Stimulated activated memory B cell treated with anti-CD40 and anti-IgM and Interleukin-4, amounts not matched to agents 10 μg/mL and 1 μg/mL and 100 μg/mL, for 72 hours (primary cell): ENCODE measurements at places on chromosomes 6 and 20.

GRCh38 chr6:150525300-150525699, 74.4 kb upstream of the PLEKHG1 start:
- ATAC-seq, result no peak

DNA sequence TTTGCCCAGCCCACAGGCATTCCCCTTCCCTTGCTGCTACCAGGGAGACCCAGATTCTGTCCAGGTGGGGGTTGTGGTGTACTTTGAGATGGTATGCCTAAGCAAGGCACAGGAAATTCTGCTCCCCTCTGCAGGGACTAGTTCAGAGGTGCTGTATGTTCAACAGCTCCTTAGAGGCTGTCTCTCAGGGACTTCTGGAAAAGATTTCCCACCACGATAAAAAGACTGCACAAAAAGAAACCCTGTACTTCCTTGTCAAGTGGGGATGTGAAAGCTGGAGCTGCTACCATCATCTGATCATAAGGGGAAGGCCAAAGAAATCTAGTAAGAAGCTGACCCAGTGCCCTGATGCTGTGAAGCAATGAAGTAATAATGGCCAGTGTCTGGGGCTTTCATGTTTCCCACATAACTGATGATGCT, 51.5 kb upstream of the SMIM29 start:
- peak; percentile 61 for ATAC-seq

GRCh38 chr20:13877793-13878192, 93.0 kb downstream of the NDUFAF5 start:
- ATAC-seq, result no peak

DNA sequence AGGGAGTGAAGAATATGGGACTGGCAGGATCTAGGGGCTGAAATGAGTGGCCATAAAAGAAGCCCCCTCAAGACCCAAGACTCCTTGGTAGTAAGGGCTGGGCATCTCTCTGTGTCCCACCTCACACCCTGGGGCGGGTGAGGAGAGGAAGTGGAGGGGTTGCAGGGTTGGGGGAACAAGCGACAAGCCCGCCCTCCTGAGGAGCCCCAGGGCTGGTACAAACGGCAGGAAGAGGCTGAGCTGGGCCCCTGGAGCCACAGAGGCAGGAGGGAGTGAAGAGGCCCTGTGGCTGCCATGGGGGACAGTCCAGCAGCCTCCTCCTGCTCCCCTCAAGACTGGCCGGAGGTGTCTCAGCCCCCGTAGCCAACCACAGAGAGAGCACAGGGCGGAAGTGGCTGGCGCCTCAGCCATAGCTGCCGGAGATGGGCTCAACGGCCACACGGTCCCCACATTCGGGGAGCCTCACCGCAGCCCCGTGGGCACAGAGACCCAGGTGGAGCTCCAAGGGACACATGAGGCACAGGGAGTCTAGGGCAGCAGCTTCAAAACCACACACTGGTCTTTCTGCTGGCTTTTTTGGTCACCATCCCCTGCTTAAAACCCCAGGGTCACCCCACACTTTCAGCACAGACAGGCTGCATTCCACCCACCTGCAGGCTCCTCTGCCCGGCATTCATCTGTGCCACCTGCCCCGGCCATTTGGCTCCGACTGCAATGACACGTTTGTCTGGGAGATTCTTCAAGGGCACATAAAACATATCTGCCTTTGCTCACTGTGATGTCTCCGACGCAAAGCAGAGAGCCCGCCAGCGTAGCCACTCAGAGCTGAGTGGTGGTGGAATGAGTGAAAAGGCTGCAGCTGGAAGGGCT, 524 bp downstream of the C20orf203 start:
- ATAC-seq, result peak; percentile 73

DNA sequence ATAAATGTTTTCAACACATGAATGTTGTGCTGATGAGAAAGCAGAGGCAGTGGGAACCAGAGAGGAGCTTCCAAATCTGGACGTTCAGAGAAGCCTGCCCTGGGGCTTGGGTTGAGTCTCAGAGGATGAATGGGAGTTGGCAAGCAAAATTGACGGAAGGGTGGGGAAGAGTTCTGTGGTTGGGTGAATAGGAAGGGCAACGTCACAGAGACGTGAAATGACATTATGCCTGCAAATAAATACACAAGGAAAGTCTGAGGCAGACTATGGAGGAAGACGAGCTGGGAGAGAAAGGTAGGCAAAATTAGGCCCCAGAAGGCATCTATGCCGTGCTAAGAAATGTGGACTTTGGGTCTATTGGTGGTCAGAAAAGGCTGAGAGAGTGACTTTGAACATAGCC, 25.2 kb upstream of the SGK1 start:
- no peak for ATAC-seq

GRCh38 chr6:161503570-161503969, 229.7 kb upstream of the AGPAT4 start:
- no peak for ATAC-seq

DNA sequence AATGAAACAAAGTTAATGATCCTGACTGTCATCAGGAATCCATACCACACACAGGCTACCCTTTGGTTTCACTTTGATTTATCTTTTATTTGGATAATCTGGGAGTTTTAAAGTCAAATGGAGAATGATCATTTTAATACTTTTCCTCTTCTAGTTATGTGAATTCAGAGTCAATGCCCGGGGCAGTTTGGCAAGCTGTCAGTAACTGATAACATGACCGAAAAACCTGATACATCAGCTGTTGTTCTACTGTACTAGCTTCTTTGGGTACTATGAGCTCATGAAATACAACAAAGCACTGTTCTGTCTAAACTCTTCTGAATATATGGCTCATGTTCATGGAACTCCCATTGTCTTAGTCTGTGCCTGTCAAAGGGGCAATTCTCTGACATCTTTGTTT, 30.2 kb downstream of the KLHL31 start:
- no peak for ATAC-seq

DNA sequence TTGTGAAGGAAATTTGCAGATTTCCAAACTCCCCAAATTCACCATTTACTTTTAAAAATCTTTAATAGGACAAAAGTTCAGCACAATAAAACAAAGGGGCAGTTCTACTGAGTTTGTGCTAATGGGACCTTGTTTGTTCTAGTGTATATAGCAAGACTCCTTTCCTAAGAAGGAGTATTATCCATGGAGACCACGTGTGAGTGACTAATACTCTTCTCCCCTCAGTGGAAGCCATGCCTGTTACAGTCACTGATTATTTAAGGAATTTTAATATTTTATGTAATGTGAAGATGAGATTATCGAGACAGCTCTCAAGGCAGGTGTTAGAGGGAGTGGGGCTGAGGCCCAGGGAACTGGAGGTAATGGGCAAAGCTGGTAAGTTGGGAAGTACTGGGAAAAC, 16.4 kb upstream of the QKI start:
- ATAC-seq, result no peak

DNA sequence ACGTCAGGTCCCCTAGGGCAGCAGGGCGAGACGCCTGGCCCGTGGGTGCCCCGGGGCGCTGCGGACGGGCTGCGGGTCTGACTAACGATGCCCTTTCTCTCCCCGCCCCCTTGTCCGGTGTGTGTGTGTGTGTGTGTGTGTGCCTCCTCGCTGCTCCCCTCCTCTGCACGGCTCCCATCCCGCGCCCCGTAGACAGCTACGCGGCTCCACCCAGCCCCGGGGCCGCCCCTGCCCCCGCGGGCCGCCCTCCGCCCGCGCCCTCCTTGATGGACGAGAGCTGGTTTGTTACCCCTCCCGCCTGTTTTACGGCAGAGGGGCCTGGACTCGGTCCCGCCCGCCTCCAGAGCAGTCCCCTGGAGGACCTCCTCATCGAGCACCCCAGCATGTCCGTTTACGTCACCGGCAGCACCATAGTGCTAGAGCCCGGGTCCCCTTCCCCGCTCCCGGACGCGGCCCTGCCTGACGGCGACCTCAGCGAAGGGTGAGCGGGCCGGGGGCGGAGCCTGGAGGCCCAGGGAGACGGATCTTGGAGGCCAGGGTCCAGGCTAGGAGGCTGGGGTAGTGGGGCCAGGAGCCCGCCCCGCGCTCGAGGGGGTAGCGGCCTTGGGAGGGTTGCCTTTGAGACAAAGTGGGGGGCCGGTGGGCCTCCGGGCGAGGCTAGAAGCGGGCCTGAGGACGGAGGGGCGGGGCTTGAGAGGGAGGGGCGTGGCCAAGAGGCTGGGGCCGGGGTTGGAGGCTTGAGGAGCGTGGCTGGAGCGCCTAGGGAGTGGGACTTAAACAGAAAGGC, 5.1 kb downstream of the TP53INP2 start:
- peak; percentile 85 for ATAC-seq

DNA sequence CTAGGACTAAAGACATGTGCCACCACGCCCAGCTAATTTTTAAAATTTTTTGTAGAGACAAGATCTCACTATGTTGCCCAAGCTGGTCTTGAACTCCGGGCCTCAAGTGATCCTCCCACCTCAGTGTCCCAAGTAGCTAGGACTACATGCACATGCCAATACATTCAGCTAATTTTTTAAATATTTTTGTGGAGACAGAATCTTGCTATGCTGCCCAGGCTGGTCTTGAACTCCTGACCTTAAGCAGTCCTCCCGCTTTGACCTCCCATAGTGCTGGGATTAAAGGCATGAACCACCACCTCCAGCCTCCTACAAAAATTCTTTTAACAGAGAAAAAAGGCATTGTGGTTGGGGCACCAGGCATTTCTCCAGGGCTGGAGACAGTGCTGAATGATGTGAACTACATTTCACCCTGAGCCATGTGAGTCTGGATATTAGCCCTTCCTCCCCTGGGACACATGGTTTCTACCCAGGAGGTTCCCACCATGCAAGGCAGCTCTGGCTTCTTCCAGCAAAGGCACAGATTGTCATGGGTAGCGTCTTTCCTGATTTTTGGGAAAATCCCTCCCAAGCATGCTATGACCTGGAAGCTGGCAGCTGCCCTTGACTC, 36.3 kb upstream of the CMTR1 start:
- no peak for ATAC-seq

- no peak for ATAC-seq
Observed at GRCh38 chr6:152698692-152699091, 995 bp downstream of the MYCT1 start.

DNA sequence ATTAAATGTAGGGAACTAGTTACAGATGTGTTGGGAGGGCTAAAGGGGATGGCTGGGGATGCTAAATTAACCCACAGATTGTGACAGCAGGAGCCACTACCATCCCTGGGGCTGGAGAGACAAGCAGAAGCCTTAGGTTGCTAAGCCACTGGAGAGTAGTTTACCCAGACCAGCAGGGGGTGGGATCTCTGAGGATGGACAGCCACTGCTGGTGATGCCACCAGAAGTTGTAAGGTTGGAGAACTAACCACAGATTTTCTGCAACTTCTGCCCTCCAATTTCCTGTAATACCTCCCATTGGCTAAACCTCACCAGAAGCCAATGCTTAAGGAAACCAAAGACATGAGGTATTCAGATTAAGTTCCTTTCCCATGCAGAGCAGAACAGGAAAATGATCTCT, 139.6 kb upstream of the NOX3 start:
- ATAC-seq, result no peak

DNA sequence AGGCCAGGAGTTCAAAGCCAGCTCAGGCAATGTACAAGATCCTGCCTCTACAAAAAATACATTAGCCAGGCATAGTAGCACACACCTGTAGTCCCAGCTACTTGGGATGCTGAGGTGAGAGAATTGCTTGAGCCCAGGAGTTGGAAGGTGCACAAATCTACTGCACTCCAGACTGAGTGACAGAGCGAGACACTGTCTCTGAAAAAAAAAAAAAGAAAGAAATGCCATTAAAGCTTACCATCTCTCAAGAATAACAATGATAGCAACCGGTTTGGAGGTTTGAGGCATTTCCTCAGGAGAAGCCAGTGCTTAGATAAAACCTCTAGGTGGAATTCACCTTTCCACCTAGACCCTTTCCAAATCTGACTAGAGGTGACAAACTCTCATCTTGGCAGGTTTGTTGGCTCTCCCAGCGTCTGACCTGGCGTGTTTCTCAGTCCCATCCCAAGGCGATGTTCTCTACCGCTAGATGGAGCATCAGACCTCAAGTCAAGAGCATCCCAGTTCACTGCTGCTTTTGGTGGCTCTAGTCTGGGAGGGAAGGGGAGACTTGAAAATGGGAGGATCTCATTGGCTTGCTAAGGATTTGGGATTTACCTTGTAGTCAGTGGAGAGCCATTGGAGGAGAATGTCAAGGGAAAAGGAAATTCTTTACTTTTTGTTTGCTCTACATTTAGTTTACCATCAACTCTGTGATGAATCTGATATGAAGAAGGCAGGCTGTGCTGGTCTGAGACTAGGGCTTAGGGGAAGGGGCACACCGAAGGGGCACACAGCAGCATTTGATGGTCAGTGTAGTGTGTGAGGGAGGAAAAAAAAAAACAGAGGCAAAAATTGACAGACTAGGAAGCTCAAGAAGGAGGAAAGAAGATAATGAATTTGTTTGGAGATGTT, 67.9 kb downstream of the NCOA7 start:
- ATAC-seq, result no peak

DNA sequence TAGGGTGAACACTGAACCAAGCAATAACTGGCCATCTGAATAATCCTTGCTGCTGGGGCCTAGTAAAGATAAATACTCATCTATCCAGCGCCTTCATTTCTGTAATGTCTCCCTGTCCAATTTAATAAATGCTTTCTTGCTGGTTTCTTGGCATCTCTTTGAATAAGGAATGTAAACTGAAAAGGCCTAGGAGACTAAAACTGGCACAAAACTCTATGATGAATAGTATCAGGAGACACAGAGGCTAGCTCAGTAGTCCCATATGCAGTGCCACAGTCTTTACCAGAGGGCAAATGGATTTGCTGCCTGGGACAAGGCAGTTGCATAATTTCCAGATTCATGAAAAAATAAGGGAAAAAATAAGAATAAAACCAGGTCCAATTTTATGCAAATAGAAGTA, 324.4 kb downstream of the CENPW start:
- no peak for ATAC-seq

- no peak for ATAC-seq
Observed at GRCh38 chr20:63359937-63360849, 956 bp downstream of the CHRNA4 start.

DNA sequence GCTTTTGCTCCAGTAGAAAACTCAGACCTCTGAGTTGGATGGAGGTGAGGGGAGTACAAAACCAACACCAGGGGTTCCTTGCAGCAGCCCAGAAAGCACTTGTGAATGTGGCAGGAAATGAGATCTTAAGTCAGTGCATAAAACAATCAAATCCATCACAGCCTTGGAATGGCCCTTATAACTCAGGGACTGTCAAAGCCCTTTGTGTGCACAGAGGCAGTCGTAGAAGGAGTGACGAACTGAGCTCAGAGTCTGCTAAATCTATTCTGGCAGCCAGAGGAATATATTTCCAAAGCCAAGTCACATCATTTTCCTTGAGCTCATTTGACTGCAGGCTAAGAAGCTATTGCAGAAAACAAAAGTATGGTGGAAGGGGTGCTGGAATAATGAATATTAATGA, 676.6 kb downstream of the DHX35 start:
- no peak for ATAC-seq

- ATAC-seq, result no peak
Observed at GRCh38 chr6:67285770-67286495, 1349.1 kb upstream of the ADGRB3 start.

DNA sequence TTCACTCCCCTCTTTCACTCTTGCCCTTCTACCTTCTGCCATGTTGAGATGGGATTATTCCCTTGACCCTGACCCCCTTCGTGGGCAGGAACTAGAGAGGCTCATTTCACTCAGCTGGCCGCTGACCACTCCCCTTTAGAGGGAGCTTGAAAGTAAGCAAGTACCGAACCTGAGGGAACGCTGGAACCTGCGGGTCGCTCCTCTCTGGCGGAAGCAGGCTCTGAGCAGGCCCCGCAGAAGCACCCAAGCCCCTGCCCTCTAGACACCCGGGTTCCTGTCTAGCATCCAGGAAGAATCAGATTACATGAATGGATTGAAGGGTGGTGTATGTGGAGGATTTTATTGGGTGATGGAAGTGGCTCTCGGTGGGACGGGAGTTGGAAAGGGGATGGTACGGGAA, 11.9 kb upstream of the MYCT1 start:
- ATAC-seq, result peak; percentile 16

GRCh38 chr6:5302220-5302946, 41.1 kb downstream of the FARS2 start:
- ATAC-seq, result peak; percentile 97

- no peak for ATAC-seq
Observed at GRCh38 chr20:42949950-42950349, 239.8 kb downstream of the PTPRT start.
